Frontal cortex (tissue), 4 donors: ENCODE measurements at places on chromosomes 11 and 22. TPM values are rescaled to one million over a fixed set of nuclear protein-coding genes. Genes with fewer than 3 reads are reported as not detected.

- no peak for DNase-seq
Observed at GRCh38 chr11:2999464-2999998, 7.4 kb upstream of the NAP1L4 start.

The OR51A2 gene
- total RNA-seq: not detected

- no peak for DNase-seq
Observed at GRCh38 chr11:78961247-78961646, 386.6 kb upstream of the NARS2 start.

The KDELR3 gene
- 1.2 TPM for total RNA-seq

The NXPE2 gene
- 0.82 TPM for total RNA-seq

DNA sequence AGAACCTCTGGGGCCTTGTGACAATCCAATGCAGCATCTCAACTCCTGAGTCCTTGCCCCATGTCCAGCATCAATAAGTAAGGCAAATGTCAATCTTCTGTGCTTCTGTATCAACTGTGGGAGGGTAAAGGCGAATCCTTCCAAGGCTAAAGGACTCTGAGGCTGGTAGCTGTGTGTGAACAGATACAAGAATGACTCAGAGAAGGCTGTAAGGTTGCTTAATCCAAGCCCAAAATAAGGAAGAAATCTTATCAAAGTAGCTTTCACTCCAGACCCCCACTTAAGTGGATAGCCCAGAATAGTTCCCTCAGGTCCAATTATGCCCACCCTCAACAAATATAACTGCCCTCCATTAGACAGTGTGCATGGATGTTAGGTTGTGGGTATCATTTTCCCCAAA lies 28.1 kb upstream of the SCGB1A1 start:
- DNase-seq: no peak

DNA sequence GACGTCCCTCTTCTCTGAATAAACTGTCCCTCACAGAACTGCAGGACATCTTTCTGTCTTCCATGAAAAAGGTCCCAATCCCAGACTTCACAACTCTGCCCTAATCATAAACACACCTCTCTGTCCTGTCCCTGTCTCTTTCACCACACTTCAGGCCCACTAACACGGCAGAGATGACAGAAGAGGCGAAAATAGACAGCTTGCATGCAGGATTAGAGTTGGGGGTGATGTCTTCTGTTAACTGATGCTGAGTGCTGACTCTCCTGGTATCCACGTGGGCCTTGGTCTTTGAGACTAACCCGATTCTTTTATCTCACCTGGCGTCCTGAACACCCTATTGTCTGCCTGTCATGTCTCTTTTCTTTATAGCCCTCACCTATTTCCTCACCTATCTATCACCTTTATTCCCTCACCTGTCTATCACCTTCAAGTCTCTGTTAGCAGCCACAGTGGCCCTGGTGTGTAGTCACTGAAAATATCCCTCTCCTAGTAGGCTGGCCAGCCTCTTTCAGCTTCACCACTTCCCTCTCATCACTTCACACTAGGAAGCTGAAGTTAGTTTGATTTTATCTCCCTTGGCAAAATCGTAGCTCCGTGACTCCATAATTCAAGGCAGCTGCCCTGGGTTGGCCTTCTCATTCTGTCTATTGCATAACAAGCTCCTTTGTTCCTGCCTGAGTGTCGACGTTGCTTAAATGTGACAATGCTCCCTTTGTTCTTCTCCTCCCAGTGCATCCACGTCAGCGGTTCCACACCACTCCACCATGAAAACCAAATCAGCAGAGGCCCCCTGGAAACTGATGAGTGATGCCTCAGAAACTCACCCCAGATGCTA lies 30.6 kb upstream of the DRD2 start:
- peak; percentile 35 for DNase-seq

The IL18 gene
- total RNA-seq: 0.82 TPM

GRCh38 chr22:30870451-30871345 lies 97.9 kb downstream of the MORC2 start:
- no peak for DNase-seq

GRCh38 chr11:35615921-35616900 lies 2.0 kb upstream of the FJX1 start:
- peak; percentile 71 for DNase-seq
